ENCODE measurements at places on chromosomes 6 and 20.

- no peak for DNase-seq
These were observed 1092.3 kb downstream of the KHDRBS2 start for GRCh38 chr6:61193771-61194170.

DNA sequence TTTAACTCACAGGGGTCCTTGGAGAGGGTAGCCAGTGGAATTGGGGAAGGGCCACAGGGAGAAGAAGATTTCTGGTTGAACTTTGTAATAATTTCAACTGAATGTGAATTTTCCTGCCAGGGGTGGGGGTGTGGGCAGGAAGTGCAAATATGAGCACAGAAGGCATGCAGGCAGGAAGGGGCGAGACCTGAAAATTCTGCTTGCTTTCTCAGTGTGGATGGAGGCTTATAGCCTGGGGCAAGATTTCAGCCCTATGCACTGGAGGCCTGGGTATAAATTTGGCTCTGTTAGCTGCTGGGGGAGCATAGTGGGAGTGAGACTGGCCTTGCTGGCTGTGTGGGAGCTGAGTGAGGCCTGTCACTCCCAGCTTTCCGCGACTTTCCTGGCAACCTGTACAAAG is 54.4 kb downstream of the PERP start:
- no peak for DNase-seq

- no peak for DNase-seq
These were observed 904 bp downstream of the MKKS start for GRCh38 chr20:10433014-10433622.

DNA sequence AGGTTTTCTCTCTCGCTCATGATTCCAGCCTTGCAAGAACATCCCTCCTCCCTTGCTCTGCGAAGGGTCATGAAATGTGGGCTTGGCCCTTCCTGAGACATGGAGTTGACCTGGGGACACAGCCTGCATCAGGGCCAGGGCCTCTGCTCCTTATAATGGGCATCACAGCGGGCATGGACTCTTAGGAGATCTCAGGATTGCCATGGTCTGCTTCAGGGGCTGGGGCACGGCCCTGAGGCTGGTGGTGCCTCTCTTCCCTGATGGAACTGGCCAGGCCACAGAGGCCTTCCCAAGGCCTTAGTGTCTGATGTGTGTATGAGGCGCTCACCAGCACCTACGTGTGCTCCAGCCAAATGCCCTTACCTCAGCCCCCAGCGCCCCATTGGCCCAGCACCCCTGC is 23.9 kb downstream of the ENTPD6 start:
- no peak for DNase-seq

DNA sequence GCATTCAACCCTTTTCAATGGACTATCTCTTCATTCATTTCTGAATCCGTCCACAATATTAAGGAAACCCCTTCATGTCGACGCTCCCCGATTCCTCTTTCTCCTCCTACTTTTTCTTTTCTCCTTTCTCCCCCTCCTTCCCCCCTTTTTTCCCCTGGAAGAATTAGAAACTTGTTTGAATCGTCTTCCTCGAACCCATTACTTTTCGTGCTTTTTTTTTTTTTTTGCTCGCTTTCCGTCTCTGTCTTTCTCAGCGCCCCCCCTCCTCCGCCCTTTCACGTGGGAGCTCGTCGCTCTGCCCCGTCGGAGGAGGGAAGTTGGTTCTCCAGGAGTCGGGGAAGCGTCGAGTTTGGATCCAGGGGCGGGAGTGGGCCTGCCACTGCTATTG is 2.3 kb upstream of the NKX2-2 start:
- DNase-seq = no peak

DNA sequence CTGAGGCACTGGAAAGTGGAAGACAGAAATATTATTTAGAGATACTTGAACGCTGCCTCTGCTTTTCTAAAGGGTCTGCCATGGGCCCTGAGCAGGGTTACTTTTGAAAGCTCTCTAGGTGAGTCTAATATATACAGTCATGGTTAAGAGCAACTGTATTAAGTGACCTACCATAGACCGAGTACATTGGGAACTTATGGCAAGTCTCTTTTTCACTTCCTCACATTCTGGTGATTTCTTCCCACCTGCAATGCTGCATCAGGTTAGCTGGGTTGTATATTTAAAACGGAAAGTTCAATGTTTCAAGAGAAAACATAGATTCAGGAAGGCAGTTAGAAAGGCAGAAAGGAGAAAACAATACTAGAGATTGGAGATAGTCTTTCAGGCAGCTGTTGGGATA is 154.7 kb downstream of the PHF3 start:
- DNase-seq = no peak

DNA sequence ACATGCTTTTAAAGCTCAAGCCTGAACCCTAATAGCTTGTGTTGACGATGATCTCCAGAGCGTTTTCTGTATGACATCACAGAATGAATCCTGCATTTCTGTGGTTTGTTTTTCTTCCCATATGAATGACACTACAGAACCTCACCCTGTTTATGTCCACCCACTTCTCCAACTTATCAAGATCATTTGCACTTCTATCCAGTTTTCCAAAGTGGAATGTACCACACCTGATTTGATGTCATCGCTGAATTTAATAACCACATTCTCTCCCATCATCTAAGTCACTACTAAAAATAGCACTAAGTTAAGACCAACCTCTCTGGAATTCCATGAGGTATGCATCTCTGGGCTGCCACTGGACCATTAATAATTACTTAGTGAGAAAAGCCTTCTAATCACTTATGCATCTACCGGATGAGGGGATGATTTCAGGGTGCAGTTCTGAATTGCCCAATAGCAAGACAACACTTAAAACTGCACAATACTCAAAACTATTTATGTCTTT is 33.3 kb upstream of the CITED2 start:
- DNase-seq = no peak

DNA sequence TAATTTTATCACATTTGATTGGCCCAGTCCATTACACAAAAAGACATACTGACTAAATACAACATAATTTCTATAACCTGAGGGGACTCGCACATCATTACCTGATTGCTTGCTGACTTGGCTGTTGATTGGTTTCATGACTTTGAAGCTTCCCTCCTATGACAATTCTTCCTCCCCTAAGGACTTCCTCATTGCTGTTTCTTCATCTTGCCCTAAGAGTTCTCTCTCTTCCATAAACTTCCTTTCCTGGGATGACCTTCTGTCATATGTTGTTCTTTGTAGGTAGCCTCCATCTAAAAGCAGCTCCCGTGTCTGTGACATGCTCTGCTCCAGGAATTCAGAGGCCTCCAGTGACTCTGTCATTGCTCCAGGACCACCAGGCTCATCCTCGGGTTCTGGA is 22.6 kb downstream of the RSPH3 start:
- DNase-seq = no peak

GRCh38 chr6:94367316-94367715 is 948.0 kb upstream of the EPHA7 start:
- no peak for DNase-seq

GRCh38 chr20:35953387-35954199 is 709 bp downstream of the SCAND1 start:
- peak; percentile 76 for DNase-seq

DNA sequence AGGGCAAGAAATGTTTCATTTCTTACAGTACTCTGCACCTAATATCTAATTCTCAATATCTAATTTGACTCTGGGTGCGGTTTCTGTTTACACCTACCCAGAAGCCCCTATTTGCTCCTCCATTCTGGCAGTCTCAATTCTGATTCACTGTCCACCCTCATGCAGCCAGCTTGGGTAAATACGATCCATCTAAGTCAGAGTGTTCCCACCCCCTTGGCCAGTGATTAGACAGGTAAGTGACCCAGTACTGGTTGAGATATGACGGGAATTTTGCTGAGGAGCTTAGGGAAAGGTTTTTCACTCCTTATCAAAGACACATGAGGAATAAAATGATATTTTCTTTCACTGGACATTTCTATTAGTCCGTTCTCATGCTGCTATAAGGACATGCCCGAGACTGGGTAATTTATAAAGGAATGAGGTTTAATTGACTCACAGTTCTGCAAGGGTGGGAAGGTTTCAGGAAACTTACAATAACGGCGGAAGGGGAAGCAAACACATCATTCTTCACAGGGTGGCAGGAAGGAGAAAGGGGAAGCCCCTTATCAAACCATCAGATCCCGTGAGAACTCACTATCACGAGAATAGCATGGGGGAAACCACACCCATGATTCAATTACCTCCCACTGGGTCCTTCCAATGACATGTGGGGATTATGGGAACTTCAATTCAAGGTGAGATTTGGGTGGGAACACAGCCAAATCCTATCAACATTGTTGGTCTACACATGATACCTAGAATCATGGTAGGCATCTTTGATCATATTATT is 29.4 kb downstream of the GLO1 start:
- peak; percentile 39 for DNase-seq

DNA sequence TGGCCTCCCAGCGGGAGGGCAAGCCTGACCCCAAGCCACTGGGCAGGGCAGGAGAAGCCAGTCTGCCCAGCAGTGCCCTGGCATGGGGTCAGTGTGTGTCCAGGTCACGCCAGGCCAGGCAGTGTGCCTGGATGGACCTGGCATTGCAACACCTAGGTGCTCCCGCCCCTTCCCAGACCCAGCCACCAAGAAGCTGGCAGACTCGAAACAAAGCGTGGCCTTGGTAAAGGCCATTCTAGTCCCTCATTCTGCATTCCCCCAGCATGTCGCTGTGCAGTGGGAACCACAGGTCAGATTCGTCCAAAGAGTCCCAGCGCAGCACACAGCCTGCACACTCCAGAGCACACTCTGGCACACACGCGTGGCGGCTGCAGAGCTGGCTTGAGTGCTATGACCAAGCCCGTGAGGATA is 19.3 kb upstream of the APMAP start:
- DNase-seq = no peak

GRCh38 chr20:49420811-49421295 is 61.6 kb downstream of the KCNB1 start:
- no peak for DNase-seq

DNA sequence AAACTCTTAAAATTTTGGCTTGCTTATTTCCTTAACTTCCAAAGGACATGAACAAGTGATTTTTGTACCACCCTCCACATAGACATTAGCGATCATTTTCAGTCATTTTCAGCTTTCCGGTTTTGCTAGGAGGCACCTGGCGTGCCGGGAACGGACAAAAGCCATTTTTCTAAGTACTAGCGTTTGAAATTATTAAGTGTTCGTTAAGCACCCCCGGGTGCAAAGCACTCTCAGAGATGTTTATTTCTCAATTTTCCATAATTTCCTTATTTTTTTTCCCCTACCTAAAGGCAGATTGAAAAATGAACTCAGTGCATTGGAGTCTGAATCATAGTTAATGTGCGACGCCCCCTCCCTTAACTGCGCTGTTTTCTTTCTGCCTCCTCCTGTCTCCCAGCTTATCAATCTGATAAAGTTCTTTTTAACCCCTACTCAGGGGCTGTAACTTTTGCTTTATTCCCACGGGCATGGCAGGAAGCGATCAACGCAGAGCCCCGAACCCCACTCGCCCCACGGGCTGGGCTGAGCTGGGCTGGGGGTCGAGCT is 58.2 kb downstream of the ZNF831 start:
- no peak for DNase-seq

DNA sequence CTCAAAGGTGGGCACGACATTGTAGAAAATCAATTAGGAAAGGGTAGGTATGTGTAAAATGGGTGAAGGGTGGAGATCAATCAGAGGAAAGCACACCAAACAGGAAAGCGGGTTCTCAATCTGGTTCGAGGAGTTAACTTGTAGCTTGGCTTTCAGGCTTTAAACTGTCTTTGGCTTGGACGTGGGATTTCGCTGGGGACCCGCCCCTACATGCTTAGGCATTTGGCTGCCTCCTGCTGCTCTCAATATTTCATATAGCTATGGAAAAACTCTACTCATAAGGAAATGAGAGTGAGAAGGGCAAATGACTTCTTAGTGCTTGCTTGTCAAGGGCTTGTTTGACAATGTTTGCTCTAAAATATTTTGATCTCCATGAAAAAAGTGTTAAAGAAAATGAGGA is 38.1 kb upstream of the PDE7B start:
- no peak for DNase-seq

DNA sequence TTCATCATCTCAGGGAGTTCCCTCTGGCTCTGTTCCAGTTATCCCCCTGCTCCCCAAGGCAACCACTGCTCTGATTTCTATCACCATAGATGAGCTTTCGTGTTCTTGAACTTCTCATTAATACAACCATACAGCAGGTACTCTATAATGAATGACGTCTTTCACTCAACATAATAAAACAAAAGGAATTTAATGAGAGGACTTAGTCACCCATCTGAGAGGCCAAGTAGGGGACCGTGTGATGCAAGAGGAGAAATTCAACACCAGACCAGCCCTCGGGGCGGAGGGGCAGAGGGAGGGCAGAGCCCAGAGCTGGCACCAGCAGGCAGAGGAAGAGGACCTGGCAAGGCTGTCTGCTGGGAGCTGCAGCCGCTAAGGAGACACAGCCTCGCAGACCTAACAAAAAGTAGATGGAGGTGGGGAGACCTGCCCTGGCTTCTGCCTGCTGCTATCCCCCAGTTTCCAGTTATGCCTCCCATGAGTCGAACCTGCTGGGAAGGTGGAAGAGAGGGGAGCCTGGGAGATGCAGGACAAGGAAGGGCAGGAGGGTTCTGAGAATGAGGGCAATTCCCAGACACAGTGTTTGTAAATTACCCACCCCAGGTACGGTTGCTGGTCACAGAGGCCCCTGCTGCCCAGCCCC is 13.8 kb downstream of the CCN5 start:
- no peak for DNase-seq

GRCh38 chr20:38674765-38675133 is 49.5 kb upstream of the SLC32A1 start:
- no peak for DNase-seq

GRCh38 chr6:76683985-76684384 is 611.5 kb upstream of the IMPG1 start:
- DNase-seq = no peak

DNA sequence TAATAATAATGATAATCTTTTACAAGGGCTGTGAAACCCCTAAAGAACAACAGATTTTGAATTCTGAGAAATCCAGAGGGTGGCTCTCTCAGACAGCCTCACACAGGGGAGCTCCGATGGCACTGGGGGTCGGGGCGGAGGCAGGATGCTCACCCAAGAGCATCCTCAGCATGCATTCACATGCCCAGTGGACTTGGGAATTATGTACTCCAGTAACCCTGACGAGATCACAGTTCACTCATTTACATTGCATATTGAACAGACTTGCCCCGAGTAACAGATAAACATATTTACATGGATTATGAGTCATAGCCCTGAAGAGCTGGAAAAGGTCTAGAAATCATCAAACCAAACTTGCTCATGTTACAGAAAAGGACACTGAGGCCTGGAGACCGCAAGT is 482.7 kb upstream of the JARID2 start:
- DNase-seq = no peak

Data from stimulated activated CD4-positive, alpha-beta T cell treated with anti-CD3 and anti-CD28 coated beads, Interleukin-15, amount 100 ng/mL, for 24 hours (primary cell).